Neural crest cell (in vitro differentiated cells): ENCODE measurements at places on chromosomes 7 and 10. TPM values are rescaled to one million over a fixed set of nuclear protein-coding genes. Genes with fewer than 3 reads are reported as not detected.

Gene FOXI2
- total RNA-seq: not detected in 2 replicates

Gene GJC3
- total RNA-seq: 0.28 and 0.45 TPM in 2 replicates

Gene SEMA3C
- 36.6 and 36.9 TPM in 2 replicates for total RNA-seq

Gene MYOZ1
- 0.16 and 0.18 TPM in 2 replicates for total RNA-seq

Gene CAV1
- 3.7 and 5.3 TPM in 2 replicates for total RNA-seq

Gene LAMB1
- total RNA-seq: 127 and 131 TPM in 2 replicates

Gene SP8
- 33.7 and 34.1 TPM in 2 replicates for total RNA-seq

Gene DGKI
- total RNA-seq: 2.2 and 3.3 TPM in 2 replicates

Gene MYO1G
- 0.49 and 0.64 TPM in 2 replicates for total RNA-seq

Gene DNAJB9
- total RNA-seq: 9.5 and 10.0 TPM in 2 replicates

Gene PPP1R9A
- total RNA-seq: 21.2 and 22.7 TPM in 2 replicates

Gene CDK1
- total RNA-seq: 92.8 and 94.7 TPM in 2 replicates

Gene UPK3BL2
- 6.7 and 8.6 TPM in 2 replicates for total RNA-seq

Gene MYL10
- total RNA-seq: not detected in 2 replicates

Gene TMEM273
- total RNA-seq: 0.37 TPM in 1 of 2 replicates, not detected in the other

Gene IL15RA
- not detected in 2 replicates for total RNA-seq

GRCh38 chr10:121683816-121684215 lies 85.6 kb upstream of the FGFR2 start:
- peaks cover 61% of the 10 kb centered on the region for H3K4me1 ChIP-seq
- peak overlapping the region; percentile 24 for H3K27ac ChIP-seq
- H3K4me3 ChIP-seq: peak overlapping the region; percentile 38
- peaks cover 2% of the 10 kb centered on the region for H3K27me3 ChIP-seq
- peaks cover 4% of the 10 kb centered on the region for H3K36me3 ChIP-seq

- H3K27ac ChIP-seq: no peak overlapping the region
- H3K36me3 ChIP-seq: no peaks in the 10 kb centered on the region
- H3K4me3 ChIP-seq: no peak overlapping the region
- peaks cover 5% of the 10 kb centered on the region for H3K4me1 ChIP-seq
- no peaks in the 10 kb centered on the region for H3K27me3 ChIP-seq
- DNase-seq: no peak
These were observed 27.3 kb upstream of the CADPS2 start for GRCh38 chr7:122913608-122914007.

GRCh38 chr10:7477538-7478334 lies 66.9 kb upstream of the SFMBT2 start:
- no peak for DNase-seq
- H3K27ac ChIP-seq: no peak overlapping the region
- H3K36me3 ChIP-seq: no peaks in the 10 kb centered on the region
- H3K4me3 ChIP-seq: no peak overlapping the region
- H3K4me1 ChIP-seq: peaks cover 15% of the 10 kb centered on the region

- H3K27ac ChIP-seq: no peak overlapping the region
- peaks cover 15% of the 10 kb centered on the region for H3K4me1 ChIP-seq
- H3K36me3 ChIP-seq: peaks cover 4% of the 10 kb centered on the region
- H3K27me3 ChIP-seq: peaks cover 44% of the 10 kb centered on the region
- no peak for DNase-seq
These were observed 17.5 kb downstream of the PLXNA4 start for GRCh38 chr7:132558815-132559214.

GRCh38 chr10:122849900-122850605 lies 4.4 kb upstream of the CUZD1 start:
- no peak overlapping the region for H3K4me3 ChIP-seq
- peaks cover 26% of the 10 kb centered on the region for H3K27me3 ChIP-seq
- DNase-seq: no peak
- no peaks in the 10 kb centered on the region for H3K4me1 ChIP-seq

DNA sequence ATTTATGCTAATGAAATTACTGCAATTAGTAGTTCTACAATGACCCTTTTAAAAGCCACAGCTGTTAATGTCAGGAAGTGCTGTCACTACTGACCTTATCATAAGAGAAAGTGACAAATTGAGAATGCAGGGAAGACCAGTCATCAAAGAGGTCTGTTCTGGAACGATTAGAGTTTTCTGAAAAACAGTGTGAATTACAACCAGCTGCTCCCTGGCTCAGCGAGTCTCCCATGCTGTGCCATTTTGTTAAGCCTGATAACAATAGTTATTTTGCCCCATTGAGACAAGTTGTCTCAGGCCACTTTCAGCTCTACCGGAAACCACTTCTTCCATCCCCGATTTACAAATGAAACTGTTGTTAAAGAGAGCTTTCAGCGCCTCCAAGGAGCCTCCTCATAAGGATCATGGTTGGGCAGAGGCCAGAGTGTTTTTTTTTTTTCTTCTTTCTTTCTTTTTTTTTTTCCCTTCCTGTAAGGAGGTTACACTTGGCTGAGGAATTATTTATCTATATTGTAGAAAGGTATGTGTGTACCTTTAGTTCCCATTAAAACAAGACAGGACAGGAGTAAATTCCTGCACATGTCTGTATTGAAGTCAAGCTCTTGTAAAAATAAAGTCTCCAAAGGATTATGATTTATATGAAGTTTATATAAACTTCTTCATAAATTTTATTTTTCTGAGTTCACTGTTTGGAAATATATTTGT lies 173.6 kb downstream of the CDCA7L start:
- H3K27me3 ChIP-seq: no peaks in the 10 kb centered on the region
- peaks cover 51% of the 10 kb centered on the region for H3K4me1 ChIP-seq
- peak; percentile 4 for DNase-seq
- peak overlapping the region; percentile 79 for H3K27ac ChIP-seq
- no peaks in the 10 kb centered on the region for H3K36me3 ChIP-seq
- H3K4me3 ChIP-seq: peak overlapping the region; percentile 28

- peaks cover 17% of the 10 kb centered on the region for H3K4me1 ChIP-seq
- DNase-seq: no peak
- H3K27me3 ChIP-seq: no peaks in the 10 kb centered on the region
- H3K4me3 ChIP-seq: no peak overlapping the region
- no peak overlapping the region for H3K27ac ChIP-seq
These were observed 42.9 kb downstream of the MKLN1 start for GRCh38 chr7:131370523-131370968.

DNA sequence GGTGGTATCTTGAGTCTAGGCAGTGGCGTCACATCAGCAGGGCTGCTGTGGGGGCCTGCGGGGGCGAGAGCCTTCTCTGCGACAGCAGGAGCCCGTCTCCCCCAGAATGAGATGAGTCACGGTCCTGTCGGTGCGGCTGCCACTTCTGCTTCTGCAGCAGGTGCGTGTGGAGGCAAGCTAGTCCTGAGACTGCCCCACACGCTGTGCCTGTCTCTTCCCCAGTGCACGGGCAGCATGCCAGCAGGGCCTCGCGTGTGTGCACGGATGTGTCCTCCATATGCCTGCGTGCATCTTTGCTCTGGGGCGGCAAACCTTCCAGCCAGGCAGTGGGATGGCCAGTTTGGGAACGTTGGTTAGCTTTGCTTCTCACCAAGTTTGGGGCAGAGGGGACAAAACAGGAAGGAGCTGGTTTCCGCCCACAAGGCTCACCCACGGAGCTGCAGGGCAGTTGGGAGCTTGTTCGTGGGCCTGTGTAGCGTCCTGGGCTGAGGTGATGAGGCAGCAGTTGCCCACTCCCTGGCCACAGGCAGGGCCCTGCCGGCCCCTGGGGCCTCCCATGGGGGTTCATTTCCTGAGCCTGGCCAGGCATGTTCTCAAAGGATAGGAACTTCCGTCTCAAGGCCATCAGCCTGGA lies 60.8 kb upstream of the PPIF start:
- H3K27me3 ChIP-seq: no peaks in the 10 kb centered on the region
- DNase-seq: no peak
- H3K27ac ChIP-seq: peak overlapping the region; percentile 81
- no peak overlapping the region for H3K4me3 ChIP-seq
- H3K4me1 ChIP-seq: peaks cover 30% of the 10 kb centered on the region

- peak; percentile 53 for DNase-seq
- no peaks in the 10 kb centered on the region for H3K36me3 ChIP-seq
These were observed 1214.1 kb downstream of the SORCS1 start for GRCh38 chr10:105950410-105950809.

DNA sequence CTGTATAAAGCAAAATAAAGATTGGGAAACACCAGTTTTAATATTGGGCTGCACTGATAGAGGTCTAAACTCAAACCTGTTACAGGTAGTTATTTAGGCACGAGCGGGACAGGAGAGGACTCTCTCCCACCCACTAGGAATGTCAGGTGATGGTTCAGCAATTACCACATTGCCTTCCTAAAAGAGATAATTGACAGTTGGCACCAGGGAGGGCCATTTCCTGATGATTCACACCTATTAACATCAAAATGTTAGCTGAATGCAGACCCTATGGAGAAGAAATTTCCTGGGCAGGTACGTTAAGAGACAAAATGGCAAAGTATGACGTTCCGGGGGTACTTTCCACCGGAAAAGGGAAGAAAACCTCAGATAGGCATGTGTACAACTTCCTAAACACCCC lies 272.6 kb downstream of the SDHAF3 start:
- DNase-seq: no peak
- no peak overlapping the region for H3K27ac ChIP-seq
- H3K36me3 ChIP-seq: no peaks in the 10 kb centered on the region
- H3K27me3 ChIP-seq: no peaks in the 10 kb centered on the region
- no peaks in the 10 kb centered on the region for H3K4me1 ChIP-seq
- H3K4me3 ChIP-seq: no peak overlapping the region

DNA sequence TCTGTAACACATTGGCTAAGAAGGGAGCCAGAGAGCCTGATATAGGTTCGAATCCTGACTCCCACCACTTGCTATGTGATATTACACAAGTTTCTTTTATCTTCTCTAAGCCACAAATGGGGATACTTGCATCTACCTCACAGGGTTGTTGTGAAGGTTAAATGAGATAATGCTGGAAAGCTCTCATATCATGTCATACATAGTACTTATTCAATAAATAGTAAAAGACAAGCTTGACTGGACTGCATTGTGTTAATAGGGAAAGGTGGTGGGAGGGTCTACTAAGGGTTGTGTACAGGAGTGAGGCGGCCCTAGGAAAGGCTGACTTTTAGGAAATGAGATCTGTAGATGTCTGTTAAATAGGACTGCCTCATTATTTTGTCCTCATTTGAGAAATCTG lies 35.8 kb upstream of the DNMBP start:
- H3K27me3 ChIP-seq: no peaks in the 10 kb centered on the region
- no peaks in the 10 kb centered on the region for H3K36me3 ChIP-seq
- H3K4me3 ChIP-seq: no peak overlapping the region
- no peak overlapping the region for H3K27ac ChIP-seq
- no peak for DNase-seq
- H3K4me1 ChIP-seq: peaks cover 5% of the 10 kb centered on the region

DNA sequence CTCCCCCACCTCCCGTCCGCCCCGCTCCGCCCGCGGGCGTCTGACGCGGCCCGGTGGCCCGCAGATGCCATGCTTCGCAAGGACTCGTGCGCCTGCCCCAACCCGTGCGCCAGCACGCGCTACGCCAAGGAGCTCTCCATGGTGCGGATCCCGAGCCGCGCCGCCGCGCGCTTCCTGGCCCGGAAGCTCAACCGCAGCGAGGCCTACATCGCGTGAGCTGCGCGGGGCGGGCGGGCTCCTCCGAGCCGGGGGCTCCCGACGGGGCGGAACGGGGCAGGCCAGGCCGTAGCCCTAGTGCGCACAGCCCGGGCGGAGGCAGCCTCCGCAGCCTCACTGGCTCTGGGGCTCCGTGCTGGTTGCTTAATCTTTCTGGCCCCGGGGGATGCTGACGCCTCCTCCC lies 2.8 kb downstream of the ASIC3 start:
- no peaks in the 10 kb centered on the region for H3K36me3 ChIP-seq
- H3K27ac ChIP-seq: no peak overlapping the region
- H3K4me3 ChIP-seq: no peak overlapping the region
- H3K27me3 ChIP-seq: peaks cover 19% of the 10 kb centered on the region

- peak overlapping the region; percentile 8 for H3K27ac ChIP-seq
- DNase-seq: no peak
- no peak overlapping the region for H3K4me3 ChIP-seq
- H3K27me3 ChIP-seq: peaks cover 45% of the 10 kb centered on the region
- peaks cover 7% of the 10 kb centered on the region for H3K4me1 ChIP-seq
These were observed 19.0 kb upstream of the TRIM56 start for GRCh38 chr7:101066141-101066832.

DNA sequence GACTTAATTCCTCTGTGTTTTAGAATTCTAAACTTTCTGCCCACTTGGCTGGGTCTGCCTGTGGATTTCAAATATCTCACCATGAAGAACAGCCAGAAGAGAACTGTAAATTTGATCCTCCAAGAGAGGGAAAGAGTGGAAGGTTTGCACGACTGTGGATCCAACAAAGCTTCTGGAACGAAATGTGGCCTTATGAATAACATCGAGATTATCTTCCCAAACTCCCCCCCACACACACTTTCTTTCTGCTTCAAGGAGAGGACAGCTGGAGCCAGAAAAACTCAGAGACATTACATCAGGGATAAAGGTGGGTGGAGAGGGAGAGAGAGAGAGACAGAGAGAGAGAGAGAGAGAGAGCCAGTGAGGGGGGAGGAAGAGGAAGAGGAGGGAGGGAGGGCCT lies 570.1 kb upstream of the MGMT start:
- no peak for DNase-seq
- H3K36me3 ChIP-seq: no peaks in the 10 kb centered on the region
- H3K27ac ChIP-seq: peak overlapping the region; percentile 80
- peaks cover 4% of the 10 kb centered on the region for H3K27me3 ChIP-seq

- peaks cover 16% of the 10 kb centered on the region for H3K4me1 ChIP-seq
- H3K4me3 ChIP-seq: no peak overlapping the region
- peak; percentile 14 for DNase-seq
These were observed 186.7 kb upstream of the PLXDC2 start for GRCh38 chr10:19629567-19629966.

GRCh38 chr10:129305046-129305445 lies 162.0 kb upstream of the MGMT start:
- no peak overlapping the region for H3K4me3 ChIP-seq
- no peak overlapping the region for H3K27ac ChIP-seq
- no peaks in the 10 kb centered on the region for H3K36me3 ChIP-seq
- H3K4me1 ChIP-seq: no peaks in the 10 kb centered on the region

DNA sequence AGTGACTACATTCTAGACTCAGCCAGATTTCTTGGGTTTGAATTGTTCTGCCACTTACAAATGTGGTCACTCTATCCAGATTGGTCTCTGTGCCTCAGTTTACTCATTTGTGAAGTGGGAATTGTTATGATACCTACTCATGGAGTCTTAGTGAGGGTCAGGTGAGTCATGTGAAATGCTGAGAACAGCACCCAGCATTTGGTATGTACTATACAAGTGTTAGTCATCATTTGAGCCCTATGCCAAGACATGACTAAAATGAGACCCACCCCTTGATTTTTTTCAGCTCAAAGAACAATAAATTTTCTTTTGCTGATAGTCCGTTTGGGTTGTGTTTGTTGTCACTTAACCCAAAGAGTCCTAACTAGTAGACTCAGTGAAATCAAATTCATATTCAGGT lies 92.8 kb downstream of the CHN2 start:
- H3K4me1 ChIP-seq: peaks cover 7% of the 10 kb centered on the region
- H3K27ac ChIP-seq: no peak overlapping the region
- no peaks in the 10 kb centered on the region for H3K36me3 ChIP-seq
- no peak overlapping the region for H3K4me3 ChIP-seq

DNA sequence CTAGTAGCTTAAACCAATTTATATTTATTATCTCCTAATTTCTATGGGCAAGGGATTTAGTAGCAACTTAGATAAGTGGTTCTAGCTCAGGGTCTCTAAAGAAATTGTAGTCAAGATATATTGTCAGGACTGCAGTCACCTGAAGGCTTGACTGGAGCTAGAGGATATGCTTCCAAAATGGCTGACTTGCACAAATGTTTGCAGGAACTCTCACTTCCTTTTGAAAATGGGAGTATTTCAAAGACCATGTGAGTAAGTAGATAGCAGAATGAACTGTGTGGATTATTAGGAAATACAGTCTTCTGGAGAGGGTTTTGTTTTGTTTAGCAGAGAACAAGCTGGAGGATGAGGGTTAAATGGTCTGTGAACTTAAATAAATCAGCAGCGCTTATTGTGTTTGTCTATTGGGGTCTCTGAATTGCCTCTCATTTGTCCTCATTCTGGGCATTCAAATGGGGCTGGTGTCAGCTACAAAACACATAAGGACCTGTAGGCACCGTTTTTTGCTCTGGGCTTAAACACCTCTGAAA lies 524.6 kb downstream of the LRMDA start:
- H3K4me3 ChIP-seq: no peak overlapping the region
- DNase-seq: no peak
- peaks cover 19% of the 10 kb centered on the region for H3K4me1 ChIP-seq
- no peaks in the 10 kb centered on the region for H3K36me3 ChIP-seq
